Activated CD4-positive, alpha-beta T cell treated with anti-CD3 and anti-CD28 coated beads, Interleukin-2, Interleukin-4, amounts not matched to agents 100 ng/mL and 50 ng/mL, durations not matched to agents 16 hours and 8 hours (primary cell): ENCODE measurements at places on chromosomes 6 and 20.

- no peak for DNase-seq
Measured at GRCh38 chr20:47929368-47930115, 144.3 kb upstream of the SULF2 start.

GRCh38 chr6:122825163-122825562 lies 36.1 kb downstream of the SMPDL3A start:
- no peak for DNase-seq

DNA sequence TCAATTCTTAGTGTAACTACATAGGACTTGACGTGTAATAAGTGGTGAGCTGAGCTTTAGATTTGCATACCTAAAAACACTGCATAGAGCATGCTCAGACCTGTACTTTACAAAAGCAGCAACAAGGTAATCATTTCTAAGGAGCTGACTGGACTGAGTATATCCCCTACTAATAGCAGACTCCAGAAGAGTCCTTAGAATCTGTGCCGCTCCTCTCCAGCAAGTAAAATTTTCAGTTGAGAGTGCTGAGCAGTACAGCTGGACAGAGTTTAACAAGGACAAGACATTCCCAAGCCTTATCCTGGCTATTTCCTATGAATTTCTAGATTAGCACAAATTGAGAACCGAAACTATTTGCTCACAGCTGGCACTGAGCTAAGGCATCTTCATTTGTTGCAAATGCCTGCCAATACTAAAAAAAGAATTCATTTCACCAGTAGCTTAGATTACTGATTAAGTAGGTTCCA lies 26.1 kb upstream of the KLHL31 start:
- no peak for DNase-seq

- no peak for DNase-seq
Measured at GRCh38 chr6:81387163-81387562, 365.3 kb downstream of the TENT5A start.

GRCh38 chr6:72272958-72273357 lies 348.9 kb upstream of the KCNQ5 start:
- DNase-seq = no peak

- DNase-seq = no peak
Measured at GRCh38 chr20:41187668-41188067, 50.3 kb downstream of the PLCG1 start.

DNA sequence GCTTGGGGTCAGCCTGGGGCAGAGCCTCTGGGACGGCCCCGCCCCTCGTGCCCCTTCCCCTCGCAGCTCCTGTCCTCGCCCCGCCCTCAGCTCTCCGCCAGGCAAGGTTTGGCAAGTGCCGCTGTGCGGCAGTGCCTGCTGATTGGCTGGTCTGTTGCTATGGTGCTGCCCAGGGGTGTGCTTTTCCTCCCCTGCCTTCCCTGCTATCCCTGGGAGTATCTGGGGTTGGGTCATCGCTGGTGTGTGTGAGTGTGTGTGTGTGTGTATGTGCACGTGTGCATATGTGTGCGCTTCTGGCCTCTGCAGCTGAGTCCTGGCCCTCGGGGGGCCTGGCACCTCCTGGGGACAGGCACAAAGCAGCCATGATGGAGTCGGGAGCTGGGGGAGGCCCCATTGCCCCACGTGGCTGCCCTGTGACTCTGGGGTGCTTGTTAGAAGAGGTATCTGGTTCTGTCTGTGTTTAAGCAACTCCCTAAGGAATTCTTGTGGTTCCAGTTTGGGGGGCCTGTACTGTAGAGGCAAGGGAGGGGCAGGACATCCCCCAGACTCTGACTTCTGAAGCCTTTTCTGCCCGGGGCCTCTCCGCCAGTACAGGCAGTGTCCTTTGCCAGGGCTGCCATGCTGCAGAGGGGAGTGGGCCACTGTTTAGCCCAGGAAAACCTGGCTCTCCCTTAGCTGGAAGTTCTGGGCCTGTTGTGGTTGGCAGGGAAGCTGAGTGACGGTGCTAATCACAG lies 6.9 kb downstream of the RTEL1 start:
- no peak for DNase-seq

DNA sequence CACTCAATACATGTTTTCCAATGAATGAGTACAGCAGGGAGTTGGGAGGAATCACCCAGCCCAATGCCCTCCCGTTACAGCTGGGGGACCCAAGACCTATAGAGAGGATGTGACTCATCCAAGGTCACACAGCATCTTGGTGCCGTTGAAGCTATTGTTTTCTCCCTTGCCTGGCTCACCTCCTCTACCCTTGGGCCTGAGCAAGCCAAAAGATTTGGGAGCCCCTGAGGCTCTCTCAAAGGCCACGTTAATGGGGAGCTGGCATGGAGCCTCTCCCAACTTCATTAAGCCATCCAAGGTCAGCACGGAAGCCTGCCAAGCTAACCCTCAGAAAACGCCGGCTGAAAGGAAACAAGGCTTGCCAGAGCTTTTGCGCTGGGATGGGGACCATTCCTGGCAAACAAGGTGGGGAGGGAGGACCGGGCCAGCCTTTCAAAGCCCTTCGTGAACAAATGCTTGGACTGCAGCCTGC lies 30.4 kb downstream of the KCNB1 start:
- DNase-seq = no peak

DNA sequence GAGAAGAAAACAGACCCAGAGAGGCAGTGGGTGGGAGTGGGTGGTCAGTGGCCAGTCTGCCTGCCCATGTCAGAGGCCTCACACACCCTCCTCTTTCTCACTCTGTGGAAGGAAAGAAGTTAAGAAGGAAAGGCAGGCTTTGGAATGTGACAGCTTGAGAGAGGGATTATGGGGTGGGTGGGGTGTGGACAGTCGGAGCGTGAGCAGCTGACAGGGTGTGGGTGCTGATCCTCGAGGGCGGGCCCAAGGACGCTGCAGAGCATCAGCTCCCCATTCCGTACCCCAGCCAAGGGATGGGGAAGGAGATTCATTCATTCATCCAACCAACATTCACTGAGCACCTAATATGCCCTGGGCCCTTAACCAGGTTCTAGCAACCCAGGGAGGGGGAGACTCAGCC lies 4.8 kb downstream of the TGM6 start:
- DNase-seq = no peak

DNA sequence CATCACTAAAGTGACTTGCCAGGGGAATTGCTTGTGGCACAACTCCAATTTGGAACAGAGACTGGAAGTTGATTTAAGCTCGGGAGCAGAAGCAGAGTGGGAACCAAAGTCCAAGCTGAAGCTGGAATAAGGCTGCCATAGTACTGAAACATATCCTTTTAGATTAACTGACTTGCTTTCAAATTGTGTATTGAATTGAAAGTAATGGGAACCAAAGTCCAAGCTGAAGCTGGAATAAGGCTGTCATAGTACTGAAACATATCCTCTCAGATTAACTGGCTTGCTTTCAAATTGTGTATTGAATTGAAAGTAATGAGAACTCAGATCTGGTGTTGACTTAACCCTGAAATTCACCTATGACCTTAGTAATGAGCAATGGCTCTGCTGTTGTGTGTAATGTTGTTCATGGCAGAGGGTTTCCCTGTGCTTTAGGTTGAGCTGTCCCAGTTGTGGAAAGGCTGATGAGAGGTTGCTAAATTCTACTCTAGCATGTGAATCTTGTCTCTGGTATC lies 40.2 kb downstream of the CENPW start:
- DNase-seq = no peak
